Ecto neural progenitor cell (in vitro differentiated cells): ENCODE measurements at places on chromosomes 6 and 20.

DNA sequence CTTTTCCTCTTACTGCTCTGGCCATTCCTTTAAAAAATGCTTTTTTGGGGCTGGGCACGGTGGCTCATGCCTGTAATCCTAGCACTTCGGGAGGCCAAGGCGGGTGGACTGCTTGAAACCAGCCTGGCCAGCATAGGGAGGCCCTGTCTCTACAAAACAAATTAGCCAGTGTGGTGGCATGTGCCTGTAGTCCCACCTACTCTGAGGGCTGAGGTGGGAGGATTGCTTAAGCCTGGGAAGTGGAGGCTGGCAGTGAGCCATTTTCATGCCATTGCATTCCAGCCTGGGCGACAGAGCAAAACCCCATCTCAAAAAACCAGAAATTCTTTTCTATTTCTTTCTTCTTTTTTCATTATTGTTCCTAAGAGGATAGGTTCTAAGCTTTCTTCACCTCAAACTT lies 36.9 kb upstream of the RNF144B start:
- DNase-seq, result no peak

DNA sequence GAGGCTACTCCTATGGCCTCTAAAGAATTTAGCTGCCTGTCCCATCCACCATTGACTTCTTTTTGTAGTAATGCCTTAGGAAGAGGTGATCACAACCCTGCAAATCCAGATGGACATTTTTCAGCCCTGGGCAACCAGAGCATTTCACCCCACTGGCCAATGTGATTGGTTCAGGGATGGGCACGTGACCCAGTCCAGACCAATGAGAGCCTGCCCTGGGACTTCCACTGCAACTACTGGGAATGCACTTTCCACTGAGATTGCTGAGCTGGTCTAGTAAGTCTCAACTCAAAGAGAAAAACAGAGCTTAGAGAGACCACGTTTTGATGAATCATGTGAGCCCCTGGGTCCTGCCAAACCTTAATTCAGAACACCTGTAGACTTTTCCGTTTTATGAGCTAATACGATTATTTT lies 8.9 kb upstream of the UBE2V1 start:
- DNase-seq, result no peak

DNA sequence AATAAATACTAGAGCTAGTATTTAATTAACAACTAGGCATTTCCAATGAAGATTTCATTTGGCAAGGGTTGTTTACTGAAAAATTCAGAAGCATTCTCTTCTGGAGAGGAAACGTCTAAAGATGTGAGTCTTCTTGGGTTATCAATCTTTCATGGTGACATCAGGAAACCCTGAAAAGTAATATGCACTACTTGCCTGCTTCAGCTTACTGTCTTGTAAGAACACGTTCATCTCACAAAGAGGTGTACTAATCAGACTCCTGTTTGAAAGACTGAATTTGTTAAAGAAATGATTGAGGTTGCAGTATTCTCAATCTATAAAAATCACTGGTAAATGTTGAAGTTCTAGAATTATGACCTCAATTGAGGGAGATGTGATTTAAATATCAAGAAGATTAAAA lies 16.9 kb downstream of the PLEKHG1 start:
- DNase-seq, result no peak

DNA sequence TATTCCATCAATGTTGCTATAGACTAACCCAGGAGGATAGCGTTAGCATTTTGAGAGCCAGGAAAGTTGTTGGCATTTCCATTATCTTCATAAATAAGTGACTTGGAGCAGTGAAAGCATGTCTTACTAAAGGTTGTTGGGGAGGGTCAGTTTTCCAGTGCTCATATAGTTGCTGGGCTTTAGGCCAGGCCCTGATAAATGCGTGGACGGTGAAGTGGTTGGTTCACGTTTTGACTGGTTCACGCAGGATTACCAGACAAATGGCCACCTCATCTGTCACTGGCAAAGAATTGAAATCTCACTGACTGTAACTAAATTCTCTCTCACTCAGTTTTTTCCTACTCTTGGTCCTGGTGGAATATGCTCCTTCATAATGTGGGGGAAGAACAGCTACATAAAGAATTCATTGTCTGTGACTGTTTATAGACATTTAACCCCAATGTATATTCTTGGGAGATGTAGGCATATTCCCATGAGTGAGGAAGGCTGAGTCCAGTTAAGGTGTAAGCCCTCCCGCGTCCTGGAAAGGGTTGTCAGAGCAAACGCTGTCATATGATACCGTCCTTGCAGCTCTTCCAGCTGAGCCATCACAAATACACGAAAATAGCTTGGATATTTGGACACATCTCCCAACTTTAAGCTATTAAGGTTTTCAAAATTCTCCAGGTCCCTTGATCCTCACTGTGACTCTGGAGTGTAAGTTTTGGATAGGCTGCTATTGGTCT lies 27.8 kb downstream of the LRRC1 start:
- DNase-seq, result no peak

DNA sequence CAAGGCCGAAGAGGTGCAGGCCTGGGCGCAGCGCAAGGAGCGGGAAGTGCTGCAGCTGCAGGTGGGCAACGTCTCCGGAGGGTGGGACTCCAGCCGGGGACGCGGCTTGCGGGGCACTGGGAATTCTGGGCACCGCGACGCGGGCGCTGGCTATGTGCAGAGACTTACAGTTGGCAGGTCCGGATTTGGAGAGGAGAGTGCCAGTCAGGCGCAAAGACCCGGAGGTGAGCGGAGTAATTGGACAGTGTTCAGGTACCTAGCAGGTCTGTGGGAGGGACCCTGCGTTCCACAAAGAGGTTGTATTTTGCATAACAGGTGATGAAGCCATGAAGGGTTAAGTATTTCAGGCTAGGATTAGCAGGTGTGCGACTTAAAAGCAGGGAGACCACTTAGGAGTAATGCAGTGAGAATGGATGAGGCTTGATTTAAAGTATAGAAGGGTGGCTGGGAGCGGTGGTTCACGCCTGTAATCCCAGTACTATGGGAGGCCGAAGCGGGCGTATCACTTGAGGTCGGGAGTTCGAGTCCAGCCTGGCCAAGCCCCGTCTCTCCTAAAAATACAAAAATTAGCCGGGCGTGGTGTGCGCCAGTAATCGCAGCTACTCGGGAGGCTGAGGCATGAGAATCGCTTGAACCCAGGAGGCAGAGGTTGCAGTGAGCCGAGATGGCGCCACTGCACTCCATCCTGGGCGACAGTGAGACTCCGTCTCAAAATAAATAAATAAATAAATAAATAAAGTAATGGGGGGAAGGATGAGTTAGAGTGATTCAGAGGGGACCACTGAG lies 1.0 kb downstream of the MRPS26 start:
- no peak for DNase-seq

GRCh38 chr6:156934069-156934460 lies 156.9 kb downstream of the ARID1B start:
- DNase-seq, result no peak

GRCh38 chr6:106619223-106619622 lies 10.1 kb downstream of the RTN4IP1 start:
- DNase-seq, result no peak

GRCh38 chr20:57555457-57556184 lies 5.3 kb upstream of the PCK1 start:
- DNase-seq, result no peak

DNA sequence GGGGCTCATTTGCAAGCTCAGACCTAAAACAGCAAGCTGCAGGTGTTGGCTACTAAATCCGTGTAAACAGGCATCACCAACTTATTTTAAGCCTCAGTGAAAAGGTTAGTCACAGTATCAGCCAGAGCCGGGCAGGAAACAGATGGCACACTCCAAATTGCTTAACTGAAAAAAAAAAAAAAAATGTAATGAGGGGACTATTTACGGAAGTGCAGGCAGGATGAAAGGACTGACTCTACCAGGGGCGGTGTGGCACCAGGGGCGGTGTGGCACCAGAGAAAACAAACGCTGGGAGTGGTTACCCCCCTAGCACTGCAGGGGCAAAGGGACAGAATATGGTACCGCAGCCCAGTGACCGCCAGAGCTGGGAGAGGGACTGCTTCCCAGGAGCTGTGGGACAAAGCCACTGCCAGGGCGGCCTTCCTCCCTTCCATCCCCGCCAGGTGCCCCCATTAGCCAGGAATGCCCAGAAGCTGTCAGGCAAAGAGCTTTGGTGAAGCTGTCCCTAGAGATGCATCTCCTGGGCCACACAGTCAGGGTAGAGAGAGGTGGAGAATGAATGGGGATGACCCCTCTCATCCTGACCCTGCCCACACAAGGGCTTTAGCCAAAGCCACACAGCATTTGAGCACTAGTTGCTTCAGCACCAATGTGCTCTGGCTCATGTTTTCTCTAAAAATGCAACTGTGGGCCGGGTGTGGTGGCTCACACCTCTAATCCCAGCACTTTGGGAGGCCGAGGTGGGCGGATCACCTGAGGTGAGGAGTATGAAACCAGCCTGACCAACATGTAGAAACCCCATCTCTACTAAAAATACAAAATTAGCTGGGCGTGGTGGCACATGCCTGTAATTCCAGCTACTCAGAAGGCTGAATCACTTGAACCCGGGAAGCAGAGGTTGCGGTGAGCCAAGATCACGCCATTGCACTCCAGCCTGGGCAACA lies 39.6 kb upstream of the GFOD1 start:
- DNase-seq, result no peak

DNA sequence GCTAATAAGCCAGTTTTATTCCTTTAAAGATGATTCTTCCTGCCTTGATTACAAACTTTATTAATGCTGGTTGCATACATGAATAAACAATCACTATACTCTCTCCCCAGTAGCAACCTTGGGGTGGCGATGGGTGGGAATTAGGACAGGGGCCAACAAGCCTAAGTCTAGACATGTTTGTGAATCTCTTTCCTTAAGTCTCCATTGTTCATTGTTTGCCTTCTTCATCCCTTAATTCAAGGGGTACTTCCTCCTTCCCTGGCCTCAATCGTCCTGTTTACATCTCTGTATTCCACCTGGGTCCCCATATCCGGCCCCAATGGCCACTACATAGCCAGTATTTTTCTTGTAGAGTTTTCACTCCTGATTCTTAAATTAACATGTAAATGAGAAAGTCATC lies 66.0 kb downstream of the ARHGAP18 start:
- DNase-seq, result no peak

GRCh38 chr6:136445063-136445462 lies 105.2 kb downstream of the MAP7 start:
- DNase-seq, result no peak

- no peak for DNase-seq
These were observed 9.3 kb downstream of the PREX1 start for GRCh38 chr20:48818481-48818987.

- DNase-seq, result peak; percentile 56
These were observed 55.0 kb upstream of the HLA-A start for GRCh38 chr6:29887330-29887818.

DNA sequence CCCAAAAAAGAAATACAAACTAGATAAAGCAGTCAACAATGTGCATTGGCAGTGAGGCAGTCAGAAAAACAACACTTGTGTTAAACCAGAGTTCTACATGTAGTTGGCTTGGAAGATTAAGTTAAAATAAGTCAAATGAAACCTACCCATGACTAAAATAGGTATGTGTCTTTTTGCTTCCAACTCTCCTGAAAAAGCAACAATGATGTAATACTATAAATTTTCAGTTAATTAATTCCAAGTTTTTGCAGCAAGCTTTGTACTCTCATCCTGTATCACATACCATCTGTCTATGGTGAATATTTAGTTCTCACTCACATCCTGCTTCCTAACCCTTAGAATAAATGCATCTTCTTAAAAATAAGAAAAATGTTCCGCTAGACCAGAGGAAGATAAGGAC lies 261.5 kb downstream of the KIF16B start:
- DNase-seq, result no peak

- no peak for DNase-seq
These were observed 13.8 kb upstream of the PCK1 start for GRCh38 chr20:57546956-57547649.

DNA sequence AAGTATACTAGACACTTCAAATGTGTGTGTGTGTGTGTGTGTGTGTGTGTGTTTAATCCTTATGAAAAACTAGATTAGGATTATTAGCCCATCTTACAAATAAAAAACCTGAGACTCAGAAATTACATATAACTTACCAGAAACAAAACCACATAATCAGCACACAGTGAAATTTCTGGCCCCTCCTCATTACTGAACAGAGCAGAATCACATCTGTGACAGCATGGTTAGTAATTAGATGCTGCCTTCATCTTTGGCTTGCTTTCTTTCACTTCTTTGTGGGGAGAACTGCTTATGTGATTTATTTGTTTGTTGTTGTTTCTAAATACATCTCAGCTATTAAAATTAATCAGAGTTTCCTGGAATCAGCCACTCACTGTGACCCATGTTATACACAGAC lies 267.1 kb downstream of the TENT5A start:
- DNase-seq, result no peak

GRCh38 chr6:142155895-142156757 lies 9.1 kb downstream of the VTA1 start:
- no peak for DNase-seq

DNA sequence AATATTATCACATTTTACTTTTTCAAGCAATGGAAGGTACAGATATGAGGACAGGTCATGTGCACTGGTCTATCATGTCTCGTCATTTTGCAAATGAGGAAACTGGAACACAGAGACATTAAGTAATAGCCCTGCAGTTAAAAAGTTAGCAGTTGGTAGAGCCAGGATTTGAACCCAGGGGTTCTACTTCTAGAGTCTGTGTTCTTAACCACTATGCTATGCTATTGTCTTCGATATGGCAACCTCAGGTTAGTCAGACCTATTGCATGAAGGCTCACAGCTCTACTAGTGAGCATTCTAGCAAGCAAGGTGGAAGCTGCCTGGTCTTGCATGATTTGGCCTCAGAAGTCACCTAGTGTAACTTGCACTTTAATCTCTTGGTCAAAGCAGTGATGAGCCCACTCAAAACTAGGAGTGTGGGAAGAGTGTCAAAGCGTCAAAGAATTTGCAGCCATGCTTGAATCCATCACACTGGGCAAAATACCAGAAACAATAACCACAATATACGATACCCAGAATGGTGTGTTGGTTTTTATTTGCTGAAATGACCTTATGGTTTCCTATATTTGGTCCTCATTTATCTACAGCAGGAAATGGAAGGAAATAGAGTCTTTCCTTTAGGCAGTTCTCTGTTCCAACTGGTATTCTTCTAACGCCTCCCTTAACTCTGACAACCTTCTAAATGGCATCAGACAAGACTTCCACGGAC lies 20.4 kb upstream of the BMP2 start:
- DNase-seq, result no peak

DNA sequence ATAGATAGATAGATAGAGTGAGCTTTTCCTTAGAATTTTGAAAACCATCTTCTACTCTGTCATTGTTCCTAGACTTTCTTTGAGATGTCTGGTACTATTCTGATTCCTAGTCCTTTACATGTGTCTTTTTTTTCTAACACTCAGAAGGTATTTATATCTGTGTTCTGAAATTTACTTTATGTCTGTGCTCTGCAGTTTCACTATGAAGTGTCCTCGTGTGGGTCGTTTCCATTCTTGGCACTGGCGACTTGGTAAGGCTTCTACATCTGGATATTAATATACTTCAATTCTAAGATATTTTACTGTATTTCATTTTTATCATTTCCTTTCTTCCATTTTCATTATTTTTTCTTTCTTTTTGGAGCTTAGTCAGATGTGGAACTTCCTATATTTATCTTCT lies 87.0 kb downstream of the FHL5 start:
- no peak for DNase-seq

- no peak for DNase-seq
These were observed 3.8 kb downstream of the ADRM1 start for GRCh38 chr20:62306414-62307187.
